GDM1 (cell line): ENCODE measurements at places on chromosomes 1 and 21.

DNA sequence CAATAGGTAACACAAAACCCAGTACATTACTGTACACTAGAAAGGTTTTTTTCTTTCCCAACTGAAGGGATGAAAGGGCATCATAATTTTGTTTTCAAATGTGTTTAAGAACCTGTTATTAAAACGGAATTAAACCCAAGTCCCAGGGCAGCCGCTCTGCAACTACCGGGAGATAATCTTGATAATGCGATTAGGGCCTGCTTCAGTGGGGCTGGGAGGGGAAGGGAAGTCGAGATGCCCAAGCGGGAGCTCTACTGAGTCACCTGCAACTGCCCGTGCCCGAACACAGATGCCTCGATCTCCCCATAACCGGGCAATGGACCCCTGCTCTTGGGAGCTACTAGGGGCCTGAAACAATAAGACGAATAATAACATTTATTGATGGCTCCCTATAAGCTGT, 61.4 kb downstream of the KAZN start:
- DNase-seq, result no peak

DNA sequence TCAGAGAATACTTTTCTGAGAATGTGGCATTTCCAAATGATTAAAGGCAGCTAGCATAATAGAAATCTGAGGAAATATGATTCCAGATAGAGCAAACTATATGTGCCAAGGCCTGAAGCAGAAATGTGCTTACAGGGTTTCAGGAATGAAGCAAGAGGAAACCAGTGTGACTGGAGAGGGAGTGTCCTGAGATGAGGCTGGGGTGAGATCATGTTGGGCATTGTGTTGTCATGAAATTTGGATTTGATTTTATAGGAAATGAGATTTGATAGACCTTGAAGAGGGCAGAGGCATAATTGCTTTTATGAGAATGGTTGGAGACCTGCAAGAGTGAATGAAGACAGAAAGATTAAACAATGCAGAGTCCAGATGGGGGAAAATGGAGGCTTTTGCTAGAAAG, 338.1 kb upstream of the SNX7 start:
- no peak for DNase-seq

DNA sequence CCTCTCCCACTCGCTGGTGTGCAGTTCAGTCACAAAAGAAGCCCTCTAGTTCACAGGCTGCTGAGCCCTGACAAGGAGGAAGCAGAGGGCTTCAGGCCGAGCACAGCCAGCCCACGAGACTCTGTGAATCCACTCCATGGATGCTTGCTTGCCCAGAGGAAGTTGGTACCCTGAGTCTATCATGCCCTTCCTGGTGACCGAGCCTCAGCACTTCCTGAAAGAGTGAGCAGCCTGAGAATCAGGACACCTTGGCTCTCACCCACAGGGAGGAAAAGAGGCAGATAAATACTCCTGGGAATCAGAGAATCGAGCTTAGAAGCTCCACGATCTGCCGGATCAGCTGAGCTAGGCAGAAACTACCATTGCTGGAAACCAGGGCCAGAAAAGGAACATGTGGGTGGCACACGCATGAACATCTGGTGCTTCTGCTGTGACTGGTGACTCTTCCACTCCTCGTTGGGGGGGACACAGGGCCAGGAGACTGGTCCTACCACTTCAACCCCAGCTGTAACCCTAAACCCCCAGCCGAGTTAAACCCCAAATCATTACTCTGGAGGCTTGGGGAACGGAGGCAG, 376.3 kb upstream of the CAMK1G start:
- DNase-seq, result no peak

DNA sequence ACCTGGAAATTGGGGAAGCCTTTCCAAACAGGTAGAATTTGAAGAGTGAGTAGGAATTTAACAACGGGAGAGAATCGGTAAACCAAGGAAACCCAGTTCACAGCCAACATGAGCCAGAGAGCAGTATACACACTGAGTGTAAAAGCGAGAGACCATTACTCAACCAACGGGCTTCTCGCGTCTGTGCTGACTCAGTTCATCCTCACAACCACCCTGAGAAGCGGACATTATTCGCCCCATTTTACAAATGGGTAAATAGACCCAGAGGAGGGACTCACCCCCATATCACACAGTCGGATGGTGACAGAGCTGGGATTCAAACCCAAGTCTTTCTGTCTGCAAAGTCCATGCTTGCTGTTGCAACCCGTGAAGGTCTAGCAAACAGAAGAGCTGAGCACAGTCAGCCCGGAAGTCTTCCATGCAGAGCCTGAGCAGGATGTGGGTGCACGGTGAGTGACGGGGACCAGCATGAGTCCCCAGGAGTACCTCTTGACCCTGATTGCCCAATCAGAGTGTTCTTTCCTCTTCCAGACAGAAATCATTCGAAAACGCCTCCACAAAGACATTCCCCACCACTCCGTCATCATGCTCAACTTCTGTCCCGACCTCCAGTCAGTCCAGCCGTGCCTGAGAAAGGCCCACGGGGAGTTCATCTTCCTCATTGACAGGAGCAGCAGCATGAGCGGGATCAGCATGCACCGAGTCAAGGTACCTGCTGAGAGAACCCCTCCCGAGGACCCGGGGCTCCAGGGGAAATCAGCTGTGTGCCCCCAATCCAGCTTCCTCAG, 32.3 kb downstream of the VWA5B1 start:
- DNase-seq, result no peak

GRCh38 chr1:2783069-2783434, 18.4 kb downstream of the TTC34 start:
- DNase-seq, result no peak

DNA sequence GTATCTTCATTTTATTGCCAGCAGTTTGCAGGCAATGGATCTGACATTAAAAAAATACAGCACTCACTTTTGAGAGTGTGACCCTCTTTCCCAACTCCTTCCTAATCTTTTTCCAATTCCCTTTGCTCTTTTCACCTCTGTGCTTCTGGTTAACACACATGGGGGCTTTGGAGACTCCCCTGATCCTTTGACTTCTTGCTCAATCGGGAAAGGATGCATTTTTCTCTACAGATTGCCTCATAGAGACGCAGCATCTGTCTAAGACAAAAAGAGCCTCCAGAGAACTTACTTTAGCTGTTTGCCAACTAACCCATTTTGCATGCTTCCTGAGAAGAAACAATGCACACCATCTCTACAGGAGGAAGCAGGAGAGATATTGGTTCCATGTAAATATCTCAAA, 378.3 kb downstream of the PBX1 start:
- DNase-seq, result no peak

DNA sequence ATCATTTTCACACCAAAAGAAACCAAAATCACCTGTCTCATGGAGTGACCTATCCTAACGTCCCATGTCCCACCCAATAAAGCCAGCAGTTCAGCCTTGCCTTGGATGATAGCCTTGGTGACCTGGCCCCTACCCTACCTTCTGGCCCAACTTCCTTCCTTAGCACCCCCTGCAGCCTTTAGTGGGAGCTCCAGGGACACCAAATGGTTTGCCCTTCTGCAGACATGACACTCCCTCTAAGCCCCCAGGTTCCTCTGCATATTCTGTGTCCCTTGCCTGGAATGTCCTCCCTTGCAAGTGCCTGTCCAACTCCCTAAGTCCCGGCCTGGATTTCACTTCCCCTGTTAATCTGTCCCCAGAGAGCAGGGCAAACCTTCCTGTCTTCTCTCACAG, 2.2 kb downstream of the SLFNL1 start:
- DNase-seq, result no peak
